ENCODE measurements at places on chromosomes 16 and 17. TPM values are rescaled to one million over a fixed set of nuclear protein-coding genes. Genes with fewer than 3 reads are reported as not detected.

Gene ZNF423
- 14.8 TPM for total RNA-seq

DNA sequence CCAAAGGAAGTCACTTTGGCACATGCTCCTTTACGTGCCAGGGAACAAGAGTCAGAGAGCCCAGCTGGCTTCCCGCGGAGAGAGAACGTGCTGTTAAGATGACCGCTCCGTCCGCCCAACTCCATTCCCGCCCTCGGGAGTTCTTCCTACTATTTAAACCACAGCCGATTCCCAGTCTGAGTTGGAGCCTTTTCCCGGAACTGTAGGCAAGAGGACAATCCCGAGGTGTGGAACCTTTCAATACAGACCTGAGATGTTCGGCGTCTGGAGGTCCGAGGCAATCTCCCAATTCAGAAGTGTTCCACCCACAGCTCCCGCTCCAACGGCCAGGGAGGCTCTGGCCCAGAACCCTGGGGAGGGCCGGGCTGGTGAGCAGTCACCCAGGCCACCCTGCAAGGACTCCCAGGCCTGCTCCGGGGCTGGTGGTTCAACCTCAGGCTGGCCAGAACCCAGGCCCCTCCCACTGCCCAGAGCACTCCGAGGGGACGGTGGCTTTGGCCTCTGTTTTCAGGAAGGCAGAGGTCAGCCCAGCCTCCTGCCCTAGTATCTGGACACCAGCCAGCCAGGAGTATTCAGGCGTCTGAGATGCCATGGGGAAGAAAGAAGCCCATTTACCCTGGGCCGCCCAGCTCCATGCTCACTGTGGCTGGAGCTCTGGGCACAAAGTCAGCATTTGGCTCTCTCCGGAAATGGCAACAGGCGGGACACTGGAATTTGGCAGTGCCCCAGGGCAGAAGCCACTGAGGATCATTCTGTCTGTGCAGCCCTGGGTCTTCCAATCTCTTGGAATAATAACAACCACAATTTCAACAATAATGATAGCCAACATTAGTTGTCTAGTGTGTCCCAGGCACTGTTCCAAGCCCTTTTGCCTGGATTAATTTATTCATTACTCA, 21.4 kb downstream of the EMP2 start:
- H3K27ac ChIP-seq: peak overlapping the region; percentile 86
- peak; percentile 48 for DNase-seq
- no peak overlapping the region for H3K4me3 ChIP-seq
- H3K4me1 ChIP-seq: peaks cover 7% of the 10 kb centered on the region

DNA sequence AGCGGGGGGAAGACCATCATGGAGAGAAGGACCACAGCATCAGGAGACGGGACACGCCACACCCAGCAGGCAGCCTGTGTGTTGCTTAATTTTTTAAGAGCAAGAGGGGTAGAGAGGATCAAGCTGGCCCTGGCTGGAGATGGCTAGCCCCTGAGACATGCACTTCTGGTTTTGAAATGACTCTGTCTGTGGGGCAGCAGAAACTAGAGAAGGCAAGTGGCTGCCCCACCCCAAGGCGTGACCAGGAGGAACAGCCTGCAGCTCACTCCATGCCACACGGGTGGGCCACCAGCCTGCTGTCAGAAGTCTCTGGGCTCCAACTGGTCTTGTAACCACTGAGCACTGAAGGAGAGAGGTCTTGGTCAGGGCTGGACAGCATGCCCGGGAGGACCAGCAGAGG, 75.5 kb downstream of the SOCS1 start:
- H3K4me3 ChIP-seq: no peak overlapping the region
- DNase-seq: no peak
- H3K27me3 ChIP-seq: no peaks in the 10 kb centered on the region
- H3K4me1 ChIP-seq: no peaks in the 10 kb centered on the region

DNA sequence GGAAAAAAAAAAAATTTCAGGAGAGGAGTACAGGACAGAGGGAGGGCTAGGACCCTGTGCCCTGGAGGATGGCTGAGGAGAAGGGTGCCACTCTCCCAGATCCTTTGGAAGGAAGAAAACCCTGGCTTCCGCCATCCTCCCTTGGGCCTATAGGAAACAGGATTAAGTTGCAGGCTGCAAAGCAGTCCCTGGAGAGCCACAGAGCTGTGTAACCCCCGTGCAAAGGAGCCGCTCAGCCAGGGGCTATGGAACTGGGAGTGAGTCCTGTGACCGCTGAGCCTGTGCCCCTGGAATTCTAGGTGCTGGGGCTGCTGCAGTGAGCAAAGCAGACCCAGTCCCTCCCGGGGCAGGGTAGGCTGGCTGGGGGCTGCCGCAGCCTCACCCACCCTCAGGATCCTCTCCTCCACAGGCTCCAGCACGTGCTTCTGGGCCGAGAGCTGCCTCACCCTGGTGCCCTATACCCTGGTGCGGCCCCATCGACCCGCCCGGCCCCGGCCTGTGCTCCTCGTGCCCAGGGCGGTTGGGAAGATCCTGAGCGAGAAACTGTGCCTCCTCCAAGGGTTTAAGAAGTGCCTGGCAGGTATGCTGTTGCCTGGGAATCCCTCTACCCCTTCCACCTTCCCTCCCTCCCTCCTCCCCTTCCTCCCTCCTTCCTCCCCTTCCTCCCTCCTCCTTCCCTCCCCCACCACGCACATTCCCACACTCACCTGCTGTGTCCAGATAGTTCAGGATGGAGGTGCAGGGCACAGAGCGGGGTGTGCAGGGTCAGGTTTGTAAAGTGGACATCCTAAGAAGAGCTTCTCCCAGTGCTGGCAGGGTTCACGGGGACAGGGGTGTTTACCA, 15.3 kb downstream of the SGSH start:
- no peak for DNase-seq
- no peak overlapping the region for H3K27ac ChIP-seq
- no peaks in the 10 kb centered on the region for H3K27me3 ChIP-seq
- H3K36me3 ChIP-seq: peaks cover 19% of the 10 kb centered on the region

DNA sequence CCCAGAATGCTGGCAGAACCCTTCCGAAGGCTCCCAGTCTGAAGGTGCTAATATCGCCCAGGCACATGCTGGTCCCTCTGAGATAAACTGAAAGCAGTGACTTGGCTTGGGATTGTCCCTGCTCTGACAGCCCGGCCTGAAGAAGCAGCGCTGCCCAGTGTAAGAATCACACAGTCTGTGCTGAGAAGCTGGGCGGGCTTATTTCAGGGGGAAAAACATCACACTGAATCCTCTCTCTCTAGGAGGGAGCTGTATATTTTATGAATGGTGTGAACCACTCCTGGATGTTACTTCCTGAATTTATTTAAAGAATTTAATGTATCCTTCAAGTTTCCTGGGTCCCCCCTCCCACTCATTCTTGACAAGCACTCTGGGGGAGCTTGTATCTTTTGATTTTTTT, 36.3 kb downstream of the GAS7 start:
- H3K27ac ChIP-seq: no peak overlapping the region
- H3K27me3 ChIP-seq: no peaks in the 10 kb centered on the region
- peaks cover under 1% of the 10 kb centered on the region for H3K4me1 ChIP-seq
- DNase-seq: peak; percentile 72

DNA sequence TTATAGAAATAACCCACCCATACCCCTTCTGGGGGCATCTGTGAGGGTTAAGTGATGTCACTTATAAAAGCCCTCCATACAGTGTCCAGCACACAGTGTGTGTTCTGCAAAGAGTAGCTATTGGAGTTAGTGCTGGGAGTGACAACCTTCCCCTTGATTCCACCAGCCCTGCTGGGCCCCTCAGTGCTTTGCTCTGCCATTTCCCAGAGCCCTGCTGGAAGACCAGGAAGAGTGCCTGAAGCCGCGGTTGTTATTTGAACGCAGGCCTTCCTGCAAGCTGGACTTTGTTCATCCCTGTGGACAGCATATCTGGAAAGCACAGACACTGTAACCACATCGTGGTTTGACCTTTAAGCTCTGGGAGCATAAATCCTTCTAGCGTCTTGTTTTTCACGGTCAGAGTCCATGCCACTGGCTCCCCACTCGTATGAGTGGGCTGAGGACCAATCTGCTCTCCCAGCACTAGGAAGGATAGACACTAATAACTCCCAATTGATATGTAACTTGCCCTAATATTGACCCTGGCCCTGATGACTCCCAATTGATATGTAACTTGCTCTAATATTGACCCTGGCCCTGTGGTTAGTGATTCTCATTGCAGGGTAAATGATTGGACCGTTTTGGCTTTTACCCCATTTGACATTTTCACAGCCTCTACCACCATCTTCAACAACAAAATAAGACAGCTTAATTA, 297.1 kb upstream of the MAF start:
- H3K27me3 ChIP-seq: no peaks in the 10 kb centered on the region
- no peak for DNase-seq
- no peaks in the 10 kb centered on the region for H3K4me1 ChIP-seq
- no peak overlapping the region for H3K4me3 ChIP-seq
- no peak overlapping the region for H3K27ac ChIP-seq

Gene HOXB5
- total RNA-seq: 2.6 TPM

DNA sequence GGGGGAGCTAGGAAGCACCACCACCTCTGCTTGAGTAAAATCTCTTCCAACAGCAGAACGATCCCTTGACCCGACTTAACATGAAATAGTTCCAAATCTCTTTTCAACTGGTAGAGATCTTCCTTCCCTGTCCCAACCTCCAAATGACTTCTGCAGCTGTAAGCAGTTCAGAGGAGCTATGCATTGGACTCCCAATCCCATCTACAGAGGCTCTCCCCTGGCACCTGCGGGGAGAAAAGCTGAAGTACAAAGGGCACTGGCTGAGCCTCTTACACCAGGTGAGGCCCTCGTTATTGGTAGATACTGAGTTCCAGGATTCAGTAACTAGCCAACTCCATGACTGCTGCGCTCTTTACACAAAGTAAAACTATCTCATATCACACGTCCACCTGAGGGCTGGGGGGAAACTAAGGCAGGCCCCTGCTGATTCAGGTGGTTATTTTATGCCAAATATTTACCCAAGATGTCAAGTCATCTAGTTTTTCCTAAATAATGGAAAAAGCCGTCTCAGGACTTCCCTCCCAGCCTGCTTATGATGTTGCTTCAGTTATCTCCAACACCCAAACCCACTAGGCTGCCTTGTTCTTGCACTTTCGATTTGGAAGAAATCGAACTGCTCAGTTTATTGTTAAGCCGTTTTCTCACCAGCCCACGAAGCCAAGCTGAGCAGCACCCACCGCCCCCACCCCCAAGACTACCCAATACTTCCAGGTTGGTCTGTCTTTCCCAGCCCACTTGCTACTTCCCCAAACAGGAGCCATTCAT, 3.2 kb downstream of the ACTG1 start:
- H3K4me1 ChIP-seq: peaks cover 4% of the 10 kb centered on the region
- DNase-seq: no peak
- H3K27ac ChIP-seq: peak overlapping the region; percentile 9
- no peaks in the 10 kb centered on the region for H3K27me3 ChIP-seq

- no peaks in the 10 kb centered on the region for H3K27me3 ChIP-seq
- peak; percentile 77 for DNase-seq
- no peak overlapping the region for H3K27ac ChIP-seq
Observed at GRCh38 chr16:77211880-77212740, 12.9 kb downstream of the SYCE1L start.

- H3K36me3 ChIP-seq: no peaks in the 10 kb centered on the region
- no peaks in the 10 kb centered on the region for H3K27me3 ChIP-seq
- H3K4me3 ChIP-seq: no peak within 1 kb of the TSS
- H3K27ac ChIP-seq: no peak within 1 kb of the TSS
- no peak for DNase-seq
- H3K4me1 ChIP-seq: no peaks in the 10 kb centered on the region
Observed at GRCh38 chr17:63931981-63932561, at the start of gene CD79B. TSS of gene CD79B (minus strand) at chr17:63932331. CDS start at chr17:63932261, 70 bp downstream.

Gene DRC3
- 29.5 TPM for total RNA-seq

- H3K27ac ChIP-seq: no peak overlapping the region
- H3K27me3 ChIP-seq: peaks cover 5% of the 10 kb centered on the region
- no peak overlapping the region for H3K4me3 ChIP-seq
- no peak for DNase-seq
Observed at GRCh38 chr17:6786618-6787017, 10.6 kb downstream of the FBXO39 start.

Gene PIMREG
- total RNA-seq: 3.0 TPM

DNA sequence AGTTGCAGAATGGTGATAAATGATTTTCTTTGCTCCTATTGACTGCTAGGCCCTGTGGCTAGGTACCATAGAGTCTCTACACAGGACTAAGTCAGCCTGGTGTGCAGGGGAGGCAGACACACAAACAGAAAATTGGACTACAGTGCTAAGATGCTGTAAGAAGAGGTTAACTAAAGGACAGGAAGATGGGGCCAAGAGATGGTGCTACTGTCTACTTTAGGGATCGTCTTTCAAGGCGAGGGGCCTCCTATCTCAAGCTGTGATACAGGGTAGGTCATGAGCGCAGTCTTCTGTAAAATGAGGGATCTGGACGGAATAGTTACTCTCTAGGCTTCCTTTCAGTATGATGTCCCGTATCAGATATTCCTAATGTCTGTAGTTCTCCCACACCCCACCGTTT, 817 bp downstream of the NME1 start:
- H3K27me3 ChIP-seq: no peaks in the 10 kb centered on the region
- peak overlapping the region; percentile 64 for H3K27ac ChIP-seq
- peaks cover 12% of the 10 kb centered on the region for H3K36me3 ChIP-seq
- DNase-seq: peak; percentile 29
- H3K4me1 ChIP-seq: peaks cover 14% of the 10 kb centered on the region
- peak overlapping the region; percentile 73 for H3K4me3 ChIP-seq

Gene C17orf100
- total RNA-seq: 2.4 TPM

- no peak for DNase-seq
- H3K4me1 ChIP-seq: no peaks in the 10 kb centered on the region
- H3K36me3 ChIP-seq: no peaks in the 10 kb centered on the region
- no peak overlapping the region for H3K4me3 ChIP-seq
Observed at GRCh38 chr16:81385031-81385756, 59.4 kb upstream of the CMIP start.

DNA sequence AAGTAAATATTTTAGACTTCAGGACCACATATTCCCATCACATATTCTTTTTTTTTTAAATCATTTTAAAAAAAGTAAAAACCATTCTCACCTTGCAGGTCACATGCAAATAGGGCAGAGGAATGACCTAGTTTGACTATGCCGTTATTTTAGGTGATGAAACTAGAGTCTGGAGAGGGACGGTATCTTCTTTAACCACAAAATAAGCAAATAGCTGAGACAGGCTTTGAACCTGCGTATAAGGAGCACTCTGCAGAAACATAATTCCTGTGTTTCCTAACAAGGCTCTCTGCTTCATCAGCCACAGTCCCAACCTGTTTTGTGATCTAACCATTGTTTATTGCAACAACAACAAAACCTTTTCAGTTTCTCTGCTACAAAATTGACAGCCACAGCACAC, 121.5 kb downstream of the PCTP start:
- no peak overlapping the region for H3K4me3 ChIP-seq
- no peaks in the 10 kb centered on the region for H3K27me3 ChIP-seq
- no peaks in the 10 kb centered on the region for H3K36me3 ChIP-seq
- no peak overlapping the region for H3K27ac ChIP-seq
- no peaks in the 10 kb centered on the region for H3K4me1 ChIP-seq

DNA sequence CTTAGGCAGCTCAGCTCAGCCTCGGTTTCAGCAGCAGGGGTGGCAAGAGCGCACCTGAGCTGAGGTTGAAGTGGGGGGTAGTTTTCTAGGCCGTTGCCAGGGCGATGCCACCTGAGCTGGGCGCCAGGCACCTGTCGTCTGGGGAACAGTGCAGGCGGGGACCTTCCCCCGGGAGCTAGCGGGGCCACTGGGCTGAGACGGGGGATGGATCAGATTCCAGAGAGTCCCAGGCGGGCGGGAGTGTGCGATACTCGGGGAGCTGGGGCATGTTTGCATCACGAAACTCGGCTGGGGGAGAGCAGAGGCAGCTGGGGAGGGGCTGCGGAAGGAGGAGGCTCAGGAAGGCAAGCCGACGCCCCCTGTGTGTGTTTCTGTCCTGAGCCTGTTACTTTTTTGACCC, 477 bp upstream of the CLDN9 start:
- DNase-seq: peak; percentile 57
- no peak overlapping the region for H3K27ac ChIP-seq
- no peak overlapping the region for H3K4me3 ChIP-seq
- H3K27me3 ChIP-seq: peaks cover 25% of the 10 kb centered on the region
- H3K4me1 ChIP-seq: no peaks in the 10 kb centered on the region
